IMR-90 (cell line): ENCODE measurements at places on chromosomes 7 and 10. TPM values are rescaled to one million over a fixed set of nuclear protein-coding genes. Genes with fewer than 3 reads are reported as not detected.

Gene ZNF37A
- 8.6 and 10.0 TPM in 2 replicates for total RNA-seq

Gene OLAH
- total RNA-seq = under 0.01 TPM in 1 of 2 replicates, not detected in the other

Gene ADIRF
- total RNA-seq = 2.3 and 2.5 TPM in 2 replicates

DNA sequence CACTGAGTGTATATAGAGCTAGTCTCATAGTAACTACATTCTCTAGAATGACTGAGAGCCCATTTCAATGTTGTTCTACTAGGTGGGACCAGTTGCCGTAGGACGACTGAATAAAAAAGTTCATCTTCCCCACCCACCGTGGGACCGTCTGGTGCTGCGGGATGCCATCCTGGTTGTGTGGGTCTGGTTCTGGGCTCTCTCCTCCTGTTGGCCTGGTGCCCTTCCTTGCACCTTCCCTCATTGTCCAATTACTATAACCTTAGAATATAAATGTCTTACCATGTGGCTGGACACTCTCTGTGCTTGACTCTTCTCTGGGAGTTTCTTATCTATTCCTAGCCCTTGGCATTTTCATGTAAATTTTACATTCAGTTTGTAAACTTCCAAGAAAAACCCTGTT is 344.4 kb downstream of the TCERG1L start:
- H3K4me1 ChIP-seq = no peaks in the 10 kb centered on the region
- no peak for DNase-seq
- no peaks in the 10 kb centered on the region for H3K27me3 ChIP-seq
- H3K36me3 ChIP-seq = no peaks in the 10 kb centered on the region
- H3K4me3 ChIP-seq = no peak overlapping the region
